GM12865 (cell line): ENCODE measurements at places on chromosomes 4 and X.

DNA sequence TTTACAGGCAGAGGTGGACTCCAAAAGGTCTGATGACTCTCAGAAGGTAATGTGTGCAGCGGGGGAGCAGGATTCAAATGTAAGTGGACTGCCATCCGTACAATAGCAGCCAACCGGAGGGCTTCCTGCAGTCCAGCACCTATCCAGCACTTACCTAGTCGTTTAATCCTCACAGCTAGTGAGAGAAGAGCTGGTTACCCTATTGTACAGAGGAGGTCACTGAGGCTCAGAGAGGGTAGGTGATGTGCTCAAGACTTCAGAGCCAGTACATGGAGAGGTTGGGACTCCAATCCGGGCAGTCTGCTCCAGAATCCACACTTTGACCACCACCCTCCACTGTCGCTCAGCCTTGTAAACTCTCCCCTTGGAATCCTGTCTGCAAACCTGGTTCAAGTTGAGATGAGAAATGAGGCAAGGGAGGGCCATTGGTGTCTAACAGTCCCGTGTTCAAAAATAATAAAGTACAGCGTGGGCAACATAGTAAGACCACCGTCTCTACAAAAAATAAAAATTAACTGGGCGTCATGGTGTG lies 22.5 kb upstream of the JAKMIP1 start:
- DNase-seq = no peak

DNA sequence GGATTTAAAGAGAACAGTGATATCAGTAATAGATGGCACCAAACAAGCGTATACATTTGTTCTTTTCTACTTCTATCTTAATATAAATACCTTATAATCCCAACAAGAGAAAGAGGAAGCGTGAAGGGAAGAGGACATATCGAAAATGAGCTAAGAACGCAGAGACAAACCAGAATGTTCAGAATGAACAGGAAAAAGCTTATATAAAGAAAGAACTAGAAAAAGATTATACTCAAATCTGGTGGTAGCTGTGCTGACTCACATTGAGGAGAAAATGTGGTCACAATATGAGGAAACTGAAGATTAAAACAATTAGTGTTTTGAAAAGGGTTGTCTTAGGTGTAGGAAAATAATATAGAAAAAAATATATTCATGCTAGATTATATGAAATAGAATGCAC lies 2.0 kb upstream of the GPR34 start:
- DNase-seq = no peak

DNA sequence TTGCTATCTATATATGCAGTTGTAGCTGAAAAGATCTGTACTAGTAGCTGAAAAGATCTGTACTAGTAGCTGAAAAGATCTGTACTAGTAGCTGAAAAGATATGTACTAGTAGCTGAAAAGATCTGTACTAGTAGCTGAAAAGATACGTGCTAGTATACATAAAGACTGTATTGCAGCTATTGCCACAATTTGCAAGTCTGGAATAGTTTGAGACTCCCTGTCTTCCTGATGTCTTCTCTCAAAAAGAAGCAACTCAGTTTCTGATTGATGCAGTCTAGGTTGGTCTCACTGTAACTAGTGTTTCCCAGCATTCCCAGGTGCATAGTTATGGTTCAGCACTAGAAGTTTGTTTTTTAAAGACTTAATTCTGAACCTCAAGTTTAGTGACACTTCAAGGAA lies 15.0 kb downstream of the SLAIN2 start:
- no peak for DNase-seq

GRCh38 chrX:120367402-120368109 lies 5.7 kb downstream of the ATP1B4 start:
- no peak for DNase-seq

DNA sequence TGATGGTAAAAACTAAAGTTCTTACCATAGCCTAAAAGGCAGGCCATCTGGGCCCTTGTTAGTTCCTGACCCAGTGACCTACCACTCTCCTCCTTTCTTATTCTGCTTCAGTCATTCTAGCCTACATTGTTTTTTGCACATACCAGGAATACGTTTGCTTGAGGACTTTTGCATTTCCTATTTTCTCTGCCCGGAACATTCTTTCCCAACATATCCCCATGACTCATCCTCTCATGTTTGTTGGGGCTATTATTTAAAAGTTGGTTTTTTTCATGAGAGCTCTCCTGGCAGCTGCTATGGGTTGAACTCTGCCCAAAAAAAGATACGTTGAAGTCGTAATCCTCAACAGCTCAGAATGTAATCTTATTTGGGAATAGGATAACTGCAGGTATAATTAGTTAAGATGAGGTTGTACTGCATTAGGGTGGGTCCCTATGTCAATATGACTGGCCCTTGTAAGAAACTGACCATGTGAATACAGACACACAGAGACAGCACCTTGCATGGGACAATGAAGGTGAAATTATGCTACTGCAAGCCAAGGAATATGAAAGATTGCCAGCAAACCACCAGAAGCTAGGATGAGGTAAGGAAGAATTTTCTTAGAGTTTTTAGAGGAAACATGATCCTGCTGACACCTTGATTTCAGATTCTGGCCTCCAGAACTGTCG lies 138.3 kb upstream of the PDHA2 start:
- DNase-seq = no peak
